Stimulated activated CD8-positive, alpha-beta memory T cell treated with anti-CD3 and anti-CD28 coated beads, Interleukin-4, amount 100 ng/mL, for 24 hours (primary cell): ENCODE measurements at places on chromosomes 1 and 21.
A peak's percentile ranks its signal among the peaks of the same experiment; 100 is the strongest.

DNA sequence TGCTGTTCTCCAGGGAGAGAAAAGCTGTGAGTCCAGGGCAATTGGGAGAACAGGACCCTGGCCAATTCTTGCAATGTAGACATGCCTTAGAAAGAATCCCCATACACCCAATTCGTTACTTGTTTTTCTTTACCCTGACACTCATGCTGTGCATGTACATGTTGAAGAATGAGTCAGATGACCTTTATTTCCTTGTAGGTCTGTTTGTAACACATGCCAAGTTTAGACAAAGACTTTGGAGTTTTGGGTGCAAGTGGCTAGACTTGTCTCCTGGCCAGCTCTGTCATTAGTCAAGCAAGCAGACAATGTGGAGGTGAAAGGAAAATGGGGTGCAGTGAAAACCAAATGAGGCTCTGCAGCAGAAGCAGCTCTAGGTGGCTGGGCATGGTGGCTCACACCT is 38.1 kb downstream of the GNPAT start:
- no peak for DNase-seq

GRCh38 chr1:116107371-116107770 is 3.8 kb upstream of the MAB21L3 start:
- no peak for DNase-seq

- no peak for DNase-seq
Measured at GRCh38 chr1:113247782-113248181, 142.5 kb upstream of the MAGI3 start.

- no peak for DNase-seq
Measured at GRCh38 chr1:50697440-50698421, 262.3 kb downstream of the FAF1 start.

- peak; percentile 8 for DNase-seq
Measured at GRCh38 chr1:7752512-7753417, 18.3 kb upstream of the VAMP3 start.

DNA sequence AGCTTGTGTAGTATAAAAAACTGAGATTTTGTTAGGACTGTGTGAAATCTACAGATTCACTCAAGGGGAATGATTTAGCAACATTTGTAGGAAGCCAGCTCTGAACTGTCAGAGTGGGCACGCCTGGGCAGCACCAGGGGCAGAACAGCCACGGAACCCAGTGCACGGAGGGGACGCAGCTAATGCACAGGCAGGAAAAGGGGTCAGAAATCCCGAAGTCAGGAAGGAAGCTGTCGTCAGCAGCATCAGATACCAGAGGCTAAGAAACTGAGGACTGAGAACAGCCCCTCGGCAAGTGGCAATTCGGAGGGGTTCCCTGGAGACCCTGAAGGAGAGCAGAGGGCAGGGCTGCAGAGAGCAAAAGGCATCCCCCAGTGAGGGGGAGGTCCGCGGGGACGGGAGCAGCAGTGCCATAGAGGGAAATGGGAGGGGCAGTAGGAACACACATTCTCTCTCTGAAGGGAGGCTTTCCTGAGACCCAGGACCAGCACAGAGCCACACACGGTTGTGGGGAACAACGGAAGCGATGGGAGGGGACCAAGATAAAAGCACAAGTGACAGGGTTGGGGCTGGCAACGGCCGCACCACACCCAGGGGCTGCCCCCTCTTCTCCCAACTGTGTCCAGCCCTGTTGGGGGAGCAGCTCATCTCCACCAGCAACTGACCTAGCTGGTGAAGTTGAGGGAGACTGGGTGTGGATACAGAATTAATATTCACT is 12.7 kb downstream of the UBE2J2 start:
- no peak for DNase-seq

GRCh38 chr1:97581614-97582051 is 339.2 kb downstream of the DPYD start:
- DNase-seq = no peak

- peak; percentile 60 for DNase-seq
Measured at GRCh38 chr21:33543505-33544129, 779 bp downstream of the SON start.

- DNase-seq = no peak
Measured at GRCh38 chr1:29931477-29932175, 695.3 kb downstream of the PTPRU start.

- DNase-seq = no peak
Measured at GRCh38 chr1:107389410-107390396, 248.9 kb downstream of the NTNG1 start.

GRCh38 chr21:32073593-32073992 is 200.8 kb downstream of the HUNK start:
- no peak for DNase-seq

- DNase-seq = no peak
Measured at GRCh38 chr1:119318466-119319309, 49.9 kb upstream of the HAO2 start.

DNA sequence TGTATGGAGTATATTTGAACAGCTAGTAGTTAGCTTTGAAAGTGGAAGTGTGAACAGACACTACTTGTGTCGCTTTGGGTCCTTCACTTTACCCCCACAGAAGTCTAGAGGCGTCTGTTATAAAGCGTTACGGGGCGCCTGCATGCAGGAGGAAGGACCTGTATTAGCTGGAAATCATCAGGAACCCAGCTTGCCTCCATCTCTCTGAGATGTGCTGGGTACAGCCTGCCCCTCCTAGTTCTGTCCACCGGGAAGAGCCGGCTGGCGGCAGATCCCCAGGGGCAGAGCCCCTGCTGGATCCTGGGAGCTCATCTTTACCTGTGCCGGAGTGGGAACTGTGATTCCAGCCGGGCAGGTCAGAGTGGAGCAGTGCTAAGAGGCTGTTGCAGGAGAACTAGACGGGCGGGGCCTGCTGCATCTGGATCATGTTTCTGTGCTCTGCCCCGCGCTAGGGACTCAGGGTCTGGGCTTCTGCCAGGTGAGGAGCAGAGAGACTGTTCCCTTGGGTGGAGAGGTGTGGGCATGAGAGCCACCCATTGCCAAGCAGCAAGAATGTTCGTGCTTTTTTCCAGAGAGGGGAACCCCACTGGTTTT is 22.3 kb upstream of the SPSB1 start:
- no peak for DNase-seq

DNA sequence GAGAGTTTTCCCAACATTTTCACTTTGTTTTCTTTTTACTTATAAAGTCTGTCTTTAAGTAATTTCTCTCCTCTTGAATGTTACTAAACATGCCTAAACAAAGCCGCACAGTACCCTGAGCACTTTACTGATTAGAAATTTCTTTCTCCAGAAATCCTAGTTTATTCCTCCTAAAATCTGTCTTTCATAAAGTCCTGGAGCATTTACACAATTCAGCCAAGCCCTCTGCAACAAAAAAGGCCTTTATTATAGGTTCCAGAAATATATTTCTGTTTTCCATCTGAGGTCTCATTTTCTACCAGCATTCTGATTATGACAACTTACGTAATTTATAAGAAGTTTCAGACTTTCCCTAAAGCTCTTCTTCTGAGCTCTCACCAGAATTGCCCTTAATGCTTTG is 549.5 kb upstream of the OLFM3 start:
- no peak for DNase-seq

GRCh38 chr1:63126104-63126503 is 196.3 kb upstream of the FOXD3 start:
- DNase-seq = no peak

DNA sequence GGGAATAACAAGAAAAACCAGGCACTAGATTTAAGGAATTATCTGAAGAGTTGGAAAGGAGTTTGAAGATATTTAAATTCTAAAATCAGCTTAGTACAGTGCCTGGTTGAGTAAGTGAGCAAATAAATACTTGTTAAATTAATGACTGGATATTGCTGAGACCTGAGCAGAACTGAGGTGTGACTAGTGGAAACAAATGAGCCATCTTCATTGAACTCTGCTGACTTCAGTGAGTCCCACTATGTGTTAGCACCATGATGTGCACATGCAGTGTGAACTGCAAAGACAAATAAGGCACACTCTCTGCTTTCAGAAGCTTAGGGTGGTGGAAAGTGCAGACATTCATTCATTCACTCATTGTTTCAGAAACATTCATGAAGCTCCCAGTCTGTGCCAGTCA is 48.7 kb downstream of the ELAPOR1 start:
- no peak for DNase-seq

DNA sequence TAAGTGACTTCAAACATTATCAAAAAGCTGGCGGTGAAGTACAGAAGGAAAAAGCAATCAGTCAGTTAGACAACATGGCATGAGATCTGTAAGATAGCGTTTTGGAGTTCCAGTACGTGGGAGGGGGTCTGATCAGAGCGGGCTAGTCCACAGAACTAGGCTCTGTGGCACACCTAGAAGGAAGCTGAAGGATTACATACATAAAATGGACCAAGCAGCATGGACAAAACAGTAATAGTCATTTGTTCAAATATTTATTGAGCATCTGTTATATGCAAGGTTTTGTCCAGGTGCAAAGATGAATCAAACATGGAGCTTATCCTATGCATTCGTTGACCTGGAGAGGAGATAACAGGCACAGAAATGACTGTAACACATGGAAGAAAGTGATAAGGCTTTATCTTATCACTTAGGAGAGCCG is 22.9 kb upstream of the PLA2G2E start:
- DNase-seq = no peak

DNA sequence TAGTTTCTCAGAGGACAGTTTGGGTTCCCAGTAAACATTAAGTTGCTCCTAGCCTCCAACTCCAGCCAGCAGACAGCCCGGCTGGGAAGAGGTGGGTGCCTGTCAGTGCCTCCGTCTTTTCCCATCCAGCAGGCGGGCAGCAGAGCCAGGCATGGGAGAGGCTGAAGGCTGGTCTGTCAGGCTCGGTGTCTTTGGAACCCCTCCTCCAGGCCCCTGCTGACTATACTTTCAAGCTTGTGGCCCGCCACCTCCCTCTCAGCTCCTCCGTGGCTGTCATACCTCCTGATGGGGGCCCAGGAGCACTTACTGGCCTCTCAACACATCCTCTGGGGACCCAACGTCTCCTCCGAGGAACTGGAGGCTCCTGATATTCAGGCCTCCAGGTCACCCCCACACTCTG is 140.9 kb downstream of the ACTL8 start:
- DNase-seq = no peak

GRCh38 chr21:14290576-14290975 is 74.6 kb downstream of the RBM11 start:
- no peak for DNase-seq

- DNase-seq = no peak
Measured at GRCh38 chr1:58837886-58838285, 54.0 kb upstream of the JUN start.

DNA sequence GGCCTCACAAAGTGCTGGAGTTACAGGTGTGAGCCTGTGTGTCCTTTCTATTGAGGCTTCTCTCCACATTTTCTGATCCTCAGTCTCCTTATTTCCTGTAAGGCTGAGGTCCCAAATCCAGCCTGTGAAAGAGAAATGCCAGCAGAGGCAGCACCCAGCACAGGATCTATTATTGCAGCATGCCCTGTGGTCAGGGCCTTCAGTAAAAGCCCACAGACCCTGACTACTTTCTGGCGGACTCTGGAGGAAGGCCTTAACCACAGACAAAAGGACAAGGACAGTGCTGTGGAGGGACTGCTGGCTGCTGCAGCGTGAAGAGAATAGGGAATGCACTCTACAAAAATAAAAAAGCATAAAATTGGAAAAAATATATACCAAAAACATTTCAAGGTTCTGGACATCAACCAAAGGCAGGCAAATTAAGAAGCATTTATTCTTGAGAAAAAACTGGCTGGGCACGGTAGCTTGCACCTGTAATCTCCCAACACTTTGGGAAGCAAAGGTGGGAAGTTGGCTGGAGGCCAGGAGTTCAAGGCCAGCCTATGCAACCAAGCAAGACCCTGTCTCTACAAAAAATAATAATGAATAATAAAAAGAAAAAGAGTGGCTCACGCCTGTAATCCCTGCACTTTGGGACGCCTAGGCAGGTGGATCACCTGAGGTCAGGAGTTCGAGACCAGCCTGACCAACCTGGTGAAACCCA is 9.4 kb upstream of the PGD start:
- no peak for DNase-seq

DNA sequence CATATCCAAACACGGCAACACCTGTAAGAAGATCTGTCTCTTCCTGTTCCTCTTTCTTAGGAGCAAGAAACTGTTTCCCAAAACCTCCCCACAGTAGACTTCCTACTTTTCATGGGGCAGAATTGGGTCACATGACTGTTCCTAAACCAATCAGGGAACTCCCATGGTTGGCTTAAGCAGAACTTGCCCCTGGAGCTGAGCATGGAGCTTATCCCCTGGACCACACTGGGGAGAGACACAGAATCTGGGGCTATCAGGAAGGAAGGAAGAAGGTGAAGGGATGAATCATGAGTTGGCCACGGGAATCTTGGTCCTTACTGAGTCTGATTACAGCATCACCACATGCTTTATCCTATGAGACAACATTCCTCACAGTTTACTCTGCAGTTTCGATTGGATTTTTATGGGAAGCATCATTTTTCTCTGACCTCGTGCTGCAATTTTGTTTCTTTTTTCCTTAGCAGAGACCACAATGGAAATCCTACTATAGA is 81.8 kb downstream of the CDC7 start:
- DNase-seq = no peak

DNA sequence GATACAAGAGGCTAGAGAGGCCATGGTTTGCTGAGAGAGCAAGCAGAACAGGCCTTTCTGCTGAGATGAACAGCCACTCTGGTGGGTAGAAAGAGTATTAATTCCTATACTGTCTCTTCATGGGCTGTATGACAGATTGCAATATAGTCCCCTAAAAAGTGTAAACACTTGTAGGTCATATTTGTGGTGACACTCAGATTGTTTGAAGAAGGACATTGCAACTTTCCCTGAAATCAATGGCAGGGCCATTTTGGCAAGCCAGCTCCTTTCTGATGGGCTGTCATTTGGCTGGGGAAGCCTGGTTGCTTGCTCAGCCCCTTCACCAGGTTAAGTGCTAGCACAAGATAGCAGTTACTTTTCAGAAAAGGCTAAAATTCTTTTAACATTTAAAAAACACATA is 27.5 kb downstream of the RAB4A start:
- DNase-seq = no peak

GRCh38 chr1:65267271-65267670 is 42.1 kb upstream of the DNAJC6 start:
- DNase-seq = no peak

GRCh38 chr1:172496678-172497077 is 36.3 kb upstream of the SUCO start:
- DNase-seq = no peak

- no peak for DNase-seq
Measured at GRCh38 chr1:17630048-17630830, 90.7 kb downstream of the ARHGEF10L start.

- DNase-seq = no peak
Measured at GRCh38 chr1:247539215-247539614, 3.0 kb upstream of the OR2C3 start.

GRCh38 chr1:66925558-66925910 is 744 bp downstream of the MIER1 start:
- no peak for DNase-seq

DNA sequence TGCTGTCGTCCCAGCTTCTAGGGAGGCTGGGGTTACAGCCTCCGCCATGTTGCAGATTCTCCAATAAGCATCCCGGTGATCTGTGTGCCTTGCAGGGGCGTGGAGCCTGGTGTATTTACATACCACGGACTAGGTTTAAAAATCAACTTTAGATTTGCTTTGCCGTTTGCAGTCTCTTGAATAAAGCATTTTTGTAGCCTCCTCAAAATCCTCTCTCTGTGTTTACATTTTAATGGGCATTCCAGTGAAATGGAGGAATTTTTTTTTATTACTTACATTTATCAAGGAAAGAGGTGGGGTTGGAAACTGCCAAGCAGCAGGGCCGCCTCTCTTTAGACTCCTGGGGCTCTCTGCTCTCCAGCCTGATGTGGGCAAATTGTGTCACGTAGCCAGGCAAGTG is 437.5 kb upstream of the VAMP3 start:
- no peak for DNase-seq
